PC-3 (cell line): ENCODE measurements at places on chromosomes 7 and 10. TPM values are rescaled to one million over a fixed set of nuclear protein-coding genes. Genes with fewer than 3 reads are reported as not detected.
A peak's percentile ranks its signal among the peaks of the same experiment; 100 is the strongest.

PPP1R17 gene
- total RNA-seq: not detected in 2 replicates

GRID2IP gene
- not detected in 2 replicates for total RNA-seq

TMEM176A gene
- total RNA-seq: not detected in 2 replicates

POU6F2 gene
- total RNA-seq: not detected in 2 replicates

CRHR2 gene
- not detected in 2 replicates for total RNA-seq

LRMDA gene
- 1.2 and 3.6 TPM in 2 replicates for total RNA-seq

ACSL5 gene
- total RNA-seq: 1.4 TPM in 1 of 2 replicates, not detected in the other

CDK14 gene
- total RNA-seq: 6.6 and 8.2 TPM in 2 replicates

ERVW-1 gene
- not detected in 2 replicates for total RNA-seq

HPSE2 gene
- total RNA-seq: 0.15 TPM in 1 of 2 replicates, not detected in the other

- no peak for DNase-seq
- H3K4me1 ChIP-seq: peaks cover 24% of the 10 kb centered on the region
- H3K4me3 ChIP-seq: no peak overlapping the region
- no peaks in the 10 kb centered on the region for H3K27me3 ChIP-seq
- no peak overlapping the region for H3K27ac ChIP-seq
- 0 out of 2 replicates have a peak, but pooled peaks cover 2% of the 10 kb centered on the region for H3K36me3 ChIP-seq
Observed at GRCh38 chr10:74896788-74897527, 70.6 kb downstream of the KAT6B start.

- peak; percentile 1 for DNase-seq
- H3K36me3 ChIP-seq: no peaks in the 10 kb centered on the region
- H3K27me3 ChIP-seq: no peaks in the 10 kb centered on the region
- H3K27ac ChIP-seq: no peak overlapping the region
- H3K4me1 ChIP-seq: no peaks in the 10 kb centered on the region
- no peak overlapping the region for H3K4me3 ChIP-seq
Observed at GRCh38 chr7:152081088-152081487, 55.6 kb downstream of the GALNT11 start.

GRCh38 chr10:106935978-106936451 is 228.5 kb downstream of the SORCS1 start:
- H3K36me3 ChIP-seq: no peaks in the 10 kb centered on the region
- H3K27ac ChIP-seq: no peak overlapping the region
- DNase-seq: no peak
- no peak overlapping the region for H3K4me3 ChIP-seq

DNA sequence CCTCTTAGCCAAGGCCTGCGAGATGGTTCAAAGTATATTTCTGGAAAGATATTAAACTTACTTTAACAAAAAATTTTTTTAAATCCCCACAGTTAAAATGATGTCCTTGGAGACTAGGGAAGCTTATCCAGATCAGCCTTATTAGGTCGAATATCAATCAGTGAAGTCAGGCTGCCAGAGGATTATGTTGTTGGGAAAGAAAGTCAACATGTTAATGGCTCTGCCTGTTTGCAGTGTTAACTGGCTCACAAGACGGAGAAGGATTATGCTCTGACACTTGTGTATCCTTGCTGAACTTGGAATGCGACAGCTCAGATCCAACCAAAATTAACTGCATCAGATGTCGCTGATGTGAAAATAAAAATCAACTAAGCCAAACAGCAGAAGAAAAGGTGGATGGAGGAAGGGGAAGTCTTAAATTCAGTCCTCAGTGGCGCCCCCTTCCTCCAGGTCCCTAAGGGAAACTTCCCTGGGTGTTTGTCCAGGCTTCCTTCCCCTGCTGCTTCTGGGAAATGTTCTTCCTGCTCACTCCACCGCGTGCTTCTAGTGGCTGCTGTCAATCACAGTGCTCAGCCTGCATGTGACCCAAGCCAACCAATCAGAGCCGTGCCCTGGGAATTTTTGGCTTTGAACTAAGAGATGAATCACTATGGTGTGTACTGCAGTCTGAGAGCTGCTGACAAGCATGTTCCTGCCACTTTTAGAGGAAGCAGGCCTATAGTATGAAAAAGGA is 690.4 kb upstream of the NRP1 start:
- peak; percentile 70 for DNase-seq

DNA sequence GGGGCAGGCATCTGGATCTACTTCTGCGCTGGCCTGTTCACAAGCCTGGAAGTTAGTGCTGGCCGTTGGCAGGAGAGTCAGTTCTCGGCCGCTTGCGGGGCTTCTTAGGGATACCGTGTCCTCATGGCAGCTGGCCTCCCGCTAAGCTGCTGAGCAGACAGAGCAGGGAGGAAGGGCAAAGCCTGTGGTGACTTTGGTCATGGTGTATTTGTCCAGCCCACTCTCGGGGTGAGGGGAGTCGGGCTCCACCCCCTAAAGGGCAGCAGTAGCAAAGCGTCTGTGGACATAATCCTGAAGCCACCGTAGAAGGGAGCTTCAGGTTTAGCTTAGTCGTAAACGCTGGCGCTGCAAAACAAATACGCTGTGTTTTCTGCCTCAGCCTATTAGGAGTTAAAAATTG is 12.2 kb downstream of the UBE3C start:
- no peak for DNase-seq
- no peaks in the 10 kb centered on the region for H3K4me1 ChIP-seq
- H3K27ac ChIP-seq: no peak overlapping the region
- peaks cover 20% of the 10 kb centered on the region for H3K36me3 ChIP-seq
- no peak overlapping the region for H3K4me3 ChIP-seq

DNA sequence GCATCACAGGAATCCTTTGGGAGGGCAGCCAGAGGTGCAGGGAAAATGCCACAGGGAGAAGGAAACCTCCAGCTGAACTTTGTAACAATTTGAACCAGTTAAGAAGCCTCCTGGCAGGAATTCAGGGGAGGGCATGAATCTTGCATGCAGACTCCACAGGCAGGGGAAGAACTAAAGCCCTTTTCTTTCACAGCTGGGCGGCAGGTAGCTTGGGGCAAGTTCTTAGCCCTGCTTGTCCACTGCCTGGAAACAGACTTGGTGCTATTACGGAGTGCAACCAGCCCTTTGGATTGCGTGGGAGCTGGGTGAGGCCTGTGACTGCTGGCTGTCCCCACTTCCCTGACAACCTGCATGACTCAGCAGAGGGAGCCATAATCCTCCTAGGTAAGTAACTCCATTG is 51.7 kb upstream of the ADAM12 start:
- H3K27me3 ChIP-seq: no peaks in the 10 kb centered on the region
- H3K27ac ChIP-seq: peak overlapping the region; percentile 56
- no peaks in the 10 kb centered on the region for H3K36me3 ChIP-seq
- DNase-seq: peak; percentile 44
- H3K4me1 ChIP-seq: peaks cover 11% of the 10 kb centered on the region; the same call in 1 of the 2 replicates

DNA sequence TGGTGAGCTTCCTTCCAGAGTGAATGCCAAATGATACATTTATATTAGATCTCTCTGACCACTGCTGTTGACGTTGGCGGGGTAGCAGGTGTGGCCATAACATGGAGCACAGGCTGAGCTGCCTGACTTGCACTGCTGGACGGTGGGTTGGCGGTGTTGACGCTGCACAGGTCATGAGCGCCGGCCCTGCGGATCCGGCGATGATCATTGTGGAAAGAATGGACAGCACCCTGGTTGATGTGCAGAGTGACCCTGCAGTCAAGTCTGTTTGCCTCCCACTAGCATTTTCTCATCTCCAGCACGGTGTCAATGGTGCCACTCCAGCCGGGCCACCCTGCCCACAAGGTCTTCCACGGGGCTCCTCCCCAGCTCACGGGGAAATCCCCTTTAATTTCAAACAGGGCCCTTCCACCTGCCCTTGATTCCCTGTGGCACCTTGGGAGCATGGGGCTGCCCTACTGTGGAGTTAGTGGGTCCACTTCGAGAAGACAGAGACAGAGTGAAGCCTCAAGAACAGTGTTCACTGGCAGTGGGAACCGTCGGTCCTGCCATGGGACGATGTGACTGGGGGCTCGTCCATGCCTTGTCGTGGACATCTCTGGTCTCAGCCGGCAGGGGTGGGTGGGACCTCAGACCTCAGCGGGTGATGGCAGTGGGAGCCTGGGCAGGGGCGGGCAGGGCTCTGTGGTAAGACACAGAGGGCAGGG is 613.5 kb downstream of the PTPRN2 start:
- no peaks in the 10 kb centered on the region for H3K36me3 ChIP-seq
- H3K4me1 ChIP-seq: no peaks in the 10 kb centered on the region
- no peak for DNase-seq

DNA sequence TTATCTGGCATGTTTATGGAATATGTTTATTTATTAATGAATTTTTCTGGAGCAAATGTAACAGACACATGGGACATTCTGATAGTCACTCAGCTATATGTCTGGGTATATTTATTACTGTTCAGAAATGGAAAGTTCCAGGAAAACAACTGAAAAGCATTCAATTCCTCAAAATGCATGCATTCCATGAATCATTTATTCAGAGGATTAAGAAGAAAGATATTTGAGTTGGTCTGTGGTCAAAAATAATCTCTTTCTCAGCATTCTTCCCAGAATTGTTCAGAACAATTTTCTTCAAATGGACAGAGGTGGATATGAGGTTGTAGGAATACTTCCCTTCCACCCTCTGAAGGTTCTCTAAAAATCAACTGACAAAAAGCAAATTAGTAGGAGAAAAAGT is 97.6 kb upstream of the ITGB1 start:
- H3K36me3 ChIP-seq: no peaks in the 10 kb centered on the region
- H3K4me3 ChIP-seq: no peak overlapping the region
- no peak overlapping the region for H3K27ac ChIP-seq
- H3K4me1 ChIP-seq: peaks cover 11% of the 10 kb centered on the region

DNA sequence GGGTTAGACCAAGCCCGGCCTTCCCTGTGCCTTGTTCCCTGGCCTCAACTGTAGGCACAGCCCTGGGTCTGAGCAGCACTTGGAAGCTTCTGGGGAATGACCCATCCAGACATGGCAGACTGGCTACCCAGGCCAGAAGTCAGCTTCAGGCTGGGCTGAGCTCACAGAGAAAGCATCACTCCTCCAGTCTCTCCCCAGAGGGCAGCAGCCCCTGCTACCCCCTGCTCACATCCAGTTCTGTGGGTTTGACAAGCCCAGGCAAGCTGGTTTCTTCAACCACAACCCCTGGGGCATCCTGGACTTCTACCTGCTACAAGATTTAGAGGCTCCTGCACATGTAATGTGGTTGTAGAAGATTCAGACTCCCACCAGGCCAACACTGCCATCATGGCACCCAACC is 9.0 kb downstream of the C10orf71 start:
- H3K27ac ChIP-seq: no peak overlapping the region
- H3K27me3 ChIP-seq: peaks cover 61% of the 10 kb centered on the region
- no peaks in the 10 kb centered on the region for H3K4me1 ChIP-seq

GRCh38 chr7:107946451-107946850 is 55.5 kb downstream of the DLD start:
- H3K36me3 ChIP-seq: peaks cover 46% of the 10 kb centered on the region
- no peaks in the 10 kb centered on the region for H3K27me3 ChIP-seq
- DNase-seq: no peak

GRCh38 chr10:7545261-7545660 is 121.5 kb downstream of the ITIH5 start:
- H3K36me3 ChIP-seq: no peaks in the 10 kb centered on the region
- H3K27me3 ChIP-seq: 0 out of 2 replicates have a peak, but pooled peaks cover 5% of the 10 kb centered on the region
- H3K4me3 ChIP-seq: no peak overlapping the region
- H3K4me1 ChIP-seq: no peaks in the 10 kb centered on the region
- DNase-seq: no peak
- H3K27ac ChIP-seq: no peak overlapping the region

GRCh38 chr7:118041251-118041878 is 142.6 kb upstream of the LSM8 start:
- no peaks in the 10 kb centered on the region for H3K4me1 ChIP-seq
- DNase-seq: peak; percentile 19
- no peak overlapping the region for H3K4me3 ChIP-seq

DNA sequence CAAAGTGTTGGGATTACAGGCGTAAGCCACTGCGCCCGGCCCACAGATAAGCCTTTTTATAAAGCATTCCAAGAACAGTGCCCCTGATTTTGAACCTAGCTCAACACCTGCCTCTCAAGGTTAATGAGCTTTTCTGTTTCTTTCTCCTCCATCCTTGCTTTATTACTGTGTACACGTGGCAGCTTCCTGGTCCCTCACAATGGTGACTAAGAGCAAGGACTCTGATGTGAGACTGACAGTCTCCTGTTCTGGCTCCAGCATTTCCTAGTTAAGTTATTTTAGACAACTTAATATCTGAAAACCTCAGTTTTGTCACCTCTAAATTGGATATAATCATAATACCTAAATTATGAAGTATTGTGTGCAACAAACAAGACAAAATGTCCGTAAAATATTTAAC is 9.9 kb downstream of the HABP2 start:
- no peaks in the 10 kb centered on the region for H3K36me3 ChIP-seq
- H3K4me3 ChIP-seq: peak overlapping the region; percentile 76; the same call in 1 of the 2 replicates
- peaks cover 3% of the 10 kb centered on the region; the same call in 1 of the 2 replicates for H3K4me1 ChIP-seq
- no peak overlapping the region for H3K27ac ChIP-seq
- no peaks in the 10 kb centered on the region for H3K27me3 ChIP-seq

DNA sequence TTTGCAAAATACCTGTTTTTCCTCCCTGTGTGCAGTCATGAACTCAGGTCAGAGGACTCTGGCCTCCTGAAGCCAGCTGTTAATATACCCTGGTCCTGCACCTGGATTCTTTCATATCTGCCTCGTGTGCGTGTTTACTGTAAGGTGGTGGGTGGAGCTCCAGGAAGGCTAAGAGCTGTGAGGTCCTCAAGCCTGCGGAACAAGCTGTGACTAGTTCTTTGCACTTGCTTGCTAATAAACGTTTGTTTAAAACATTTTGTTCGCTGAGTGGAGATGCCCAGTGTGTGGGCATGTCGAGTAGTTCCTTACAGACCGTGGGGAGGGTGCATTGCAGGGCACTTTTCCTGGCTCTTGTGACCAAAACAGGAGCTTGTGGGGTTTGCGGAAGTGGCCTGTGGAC is 139.0 kb downstream of the DOCK1 start:
- H3K4me3 ChIP-seq: no peak overlapping the region
- H3K27me3 ChIP-seq: no peaks in the 10 kb centered on the region
- peaks cover 19% of the 10 kb centered on the region for H3K36me3 ChIP-seq
- peaks cover 15% of the 10 kb centered on the region for H3K4me1 ChIP-seq
- no peak for DNase-seq

- DNase-seq: peak; percentile 68
- no peak overlapping the region for H3K27ac ChIP-seq
- no peak overlapping the region for H3K4me3 ChIP-seq
- no peaks in the 10 kb centered on the region for H3K27me3 ChIP-seq
Observed at GRCh38 chr7:26143298-26144048, 8.5 kb upstream of the NFE2L3 start.
